OCI-M1 (cell line): ENCODE measurements at places on chromosomes 1 and 21.

DNA sequence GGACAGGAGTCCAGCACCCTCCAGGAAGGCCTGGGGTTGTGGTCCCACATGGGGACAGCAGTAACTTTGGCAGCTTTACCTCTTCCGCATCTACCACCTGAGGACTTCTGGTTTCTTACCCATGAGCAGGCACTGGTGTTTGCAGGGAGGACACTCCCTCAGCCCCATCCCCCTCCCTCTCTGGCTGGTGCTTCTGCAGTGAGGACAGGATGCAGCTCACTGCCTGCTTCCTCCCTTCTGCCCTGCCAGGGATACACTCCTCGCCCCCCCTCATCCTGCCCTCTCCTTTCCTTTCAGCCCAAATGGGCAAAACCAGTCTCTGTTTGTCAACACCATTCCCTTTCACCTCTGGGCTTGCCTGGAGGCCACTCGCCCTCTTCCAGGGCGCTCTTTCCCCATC lies 62.4 kb downstream of the KIRREL1 start:
- no peak for DNase-seq

DNA sequence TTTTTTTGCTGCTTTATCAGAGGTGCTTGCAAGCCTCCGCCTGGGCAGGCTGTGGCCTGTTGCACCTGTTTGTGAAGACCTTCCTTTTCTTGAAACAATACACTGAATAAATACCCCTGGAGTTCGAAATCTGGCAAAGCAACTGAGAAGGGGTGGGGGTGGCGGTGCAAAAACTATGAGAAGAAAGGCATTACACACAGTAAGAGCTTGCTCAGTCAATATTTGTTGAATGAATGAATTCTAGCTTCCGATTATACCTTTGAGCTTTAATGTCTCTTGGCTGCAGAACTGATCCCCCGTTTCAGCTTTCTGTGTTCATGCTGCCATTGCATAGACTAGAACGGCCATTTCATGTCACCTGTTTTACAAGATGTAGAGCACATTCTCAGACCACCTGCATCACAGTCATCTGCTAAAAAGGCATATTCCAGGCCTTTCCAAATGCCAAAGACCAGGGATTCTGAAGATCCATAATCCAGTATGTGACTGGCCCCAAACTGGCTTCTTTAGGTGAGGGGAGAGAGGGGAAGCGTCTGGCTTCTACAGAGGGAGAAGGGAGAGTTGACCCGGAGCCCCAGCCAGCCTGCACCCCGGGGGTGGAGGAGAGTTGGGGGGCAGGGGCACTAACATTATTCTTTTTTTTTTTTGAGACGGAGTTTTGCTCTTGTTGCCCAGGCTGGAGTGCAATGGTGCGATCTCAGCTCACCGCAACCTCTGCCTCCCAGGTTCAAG lies 111.5 kb downstream of the ETS2 start:
- no peak for DNase-seq

GRCh38 chr21:31052489-31053142 lies 14.3 kb upstream of the KRTAP19-8 start:
- DNase-seq = no peak

GRCh38 chr1:226980565-226981385 lies 40.7 kb downstream of the COQ8A start:
- no peak for DNase-seq

DNA sequence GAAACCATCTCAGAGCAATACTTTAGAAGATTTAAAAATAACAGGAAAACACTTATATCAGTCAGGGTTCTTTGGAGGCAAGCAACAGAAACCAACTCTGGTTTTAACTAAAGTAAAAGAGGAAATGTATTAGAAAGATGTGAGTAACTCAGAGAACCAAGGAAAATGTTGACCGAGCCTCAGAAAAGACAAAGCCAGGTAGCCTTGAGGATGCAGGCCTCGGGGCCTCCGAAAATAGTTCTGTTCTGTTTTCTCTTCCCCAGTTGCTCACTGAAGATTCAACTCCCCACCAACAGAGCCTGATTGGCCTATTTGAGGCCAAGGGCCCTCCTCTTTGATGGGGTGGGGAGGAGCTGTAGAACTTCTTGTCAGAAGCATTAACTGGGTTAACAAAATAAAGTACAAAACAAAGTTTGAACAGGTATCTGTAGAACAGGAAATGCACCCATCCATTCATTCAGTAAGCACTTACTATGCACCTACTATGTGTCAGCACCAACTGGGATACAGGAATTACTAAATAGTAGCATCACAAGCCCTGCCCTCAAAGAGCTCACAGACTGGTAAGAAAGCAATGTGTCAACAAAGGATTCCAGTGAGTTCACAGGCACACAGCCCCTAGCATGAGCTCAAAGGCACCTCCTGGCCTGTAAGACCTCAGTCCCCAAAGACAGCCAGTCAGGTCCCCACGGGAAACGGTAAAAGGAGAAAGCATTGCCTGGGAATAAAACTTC lies 12.6 kb downstream of the SLAMF8 start:
- DNase-seq = no peak

GRCh38 chr21:38908537-38908936 lies 102.8 kb downstream of the ETS2 start:
- DNase-seq = no peak

DNA sequence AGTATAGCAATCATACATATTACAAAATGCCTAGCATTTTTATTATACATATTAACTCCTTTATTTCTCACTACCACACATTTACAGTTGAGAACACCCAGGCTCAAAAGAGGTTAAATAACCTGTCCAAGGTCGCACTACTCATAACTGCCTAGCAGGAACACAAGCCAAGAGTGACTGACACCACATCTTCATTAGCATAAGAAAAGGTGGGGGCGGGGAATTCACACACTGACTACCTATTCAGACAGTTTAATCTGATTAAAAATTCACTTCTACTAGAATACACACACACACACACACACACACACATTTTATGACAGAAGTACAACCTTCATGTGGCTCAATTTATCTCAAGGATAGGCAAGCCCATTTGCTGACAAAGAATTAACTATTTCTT lies 77.8 kb upstream of the CACHD1 start:
- DNase-seq = no peak

- DNase-seq = peak; percentile 63
Observed at GRCh38 chr1:118960026-118960561, 28.0 kb downstream of the TBX15 start.

DNA sequence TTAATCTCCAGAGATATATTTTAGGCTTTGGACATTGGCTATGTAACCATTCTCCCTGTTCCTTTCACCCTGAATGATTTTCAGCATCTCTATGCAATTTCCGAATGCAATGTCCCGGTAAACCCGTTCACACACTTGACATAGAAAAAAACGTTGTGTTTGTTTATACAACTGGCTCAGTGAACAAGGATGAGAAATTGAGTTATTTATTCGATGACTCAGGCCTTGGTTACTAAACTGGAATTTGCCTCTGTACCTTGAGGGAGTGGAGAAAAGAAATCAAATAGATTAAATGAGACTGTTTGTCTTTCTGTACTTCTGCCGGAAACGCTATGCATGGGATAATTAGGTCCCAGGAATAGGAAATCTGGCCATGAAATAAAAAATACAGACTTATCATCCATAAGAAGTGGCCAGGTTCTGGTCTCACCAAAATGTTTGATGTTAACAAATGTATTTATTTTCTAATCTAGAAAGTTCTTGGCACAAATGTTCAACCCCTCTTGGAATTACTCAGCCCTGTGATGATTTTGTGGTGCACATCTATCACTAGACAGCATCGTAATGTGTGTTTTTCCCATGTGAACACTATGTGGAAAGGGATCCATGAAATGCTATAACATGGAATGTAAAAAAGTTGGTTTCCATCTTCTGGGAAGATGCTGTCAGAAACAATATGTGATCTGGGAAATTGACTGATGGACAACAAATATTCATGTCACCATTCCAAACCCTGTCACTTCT lies 253.9 kb downstream of the DUSP10 start:
- DNase-seq = no peak
